Ovary (tissue), 10 donors: ENCODE measurements at places on chromosomes 7 and 10. TPM values are rescaled to one million over a fixed set of nuclear protein-coding genes. Genes with fewer than 3 reads are reported as not detected.

Gene TFPI2
- total RNA-seq = 84.9 TPM

DNA sequence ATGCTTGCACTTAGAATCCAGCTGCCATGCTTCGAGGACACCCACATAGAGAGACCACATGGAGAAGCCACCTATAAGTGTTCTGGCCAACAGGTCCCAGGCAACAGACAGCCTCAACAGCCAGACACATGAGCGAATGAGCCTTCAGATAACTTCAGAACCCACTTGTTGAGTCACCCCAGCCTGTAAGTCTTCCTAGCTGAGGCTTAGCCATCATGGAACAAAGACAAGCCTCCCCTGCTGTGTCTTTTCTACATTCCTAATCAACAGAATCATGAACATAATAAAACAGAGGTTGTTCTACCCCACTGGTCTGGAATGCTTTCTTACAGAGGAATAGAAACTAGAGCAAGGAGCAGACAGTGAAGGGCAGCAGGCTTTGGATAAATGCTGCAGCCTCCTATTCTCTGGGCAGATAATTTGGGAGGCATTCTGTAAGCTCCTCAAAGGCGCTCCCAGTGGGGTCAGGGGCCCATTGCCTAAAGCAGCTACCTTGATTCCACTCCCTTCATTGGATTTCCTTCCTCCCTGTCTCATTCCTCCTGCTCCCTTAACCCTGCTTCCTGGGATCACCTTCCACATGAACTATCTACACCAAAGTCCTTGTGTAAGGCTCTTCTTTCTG lies 4.6 kb downstream of the TLL2 start:
- H3K4me1 ChIP-seq = peaks cover 7% of the 10 kb centered on the region
- H3K27me3 ChIP-seq = no peaks in the 10 kb centered on the region
- H3K36me3 ChIP-seq = no peaks in the 10 kb centered on the region
- H3K4me3 ChIP-seq = no peak overlapping the region
- no peak for DNase-seq
- H3K27ac ChIP-seq = no peak overlapping the region

Gene SPDYE11
- total RNA-seq = not detected

DNA sequence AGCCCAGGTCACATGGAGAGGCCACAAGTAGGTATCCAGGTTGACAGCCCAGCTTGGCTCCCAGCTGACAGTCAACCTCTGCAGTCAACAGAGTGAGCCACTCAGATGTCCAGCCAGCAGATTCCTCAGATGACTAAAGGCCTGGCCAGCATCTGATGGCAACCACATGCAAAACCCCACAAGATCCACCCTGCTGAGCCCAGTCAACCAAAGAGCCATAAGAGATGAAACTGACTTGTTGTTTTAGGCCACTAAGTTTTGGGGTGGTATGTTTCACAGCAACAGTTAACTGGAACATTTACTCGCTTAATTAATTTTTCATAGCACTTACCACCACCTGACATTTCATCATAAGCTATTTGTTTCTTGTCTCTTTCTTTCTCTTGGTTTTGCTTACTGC lies 107.3 kb upstream of the KDM7A start:
- H3K36me3 ChIP-seq = no peaks in the 10 kb centered on the region
- H3K27ac ChIP-seq = no peak overlapping the region
- H3K4me1 ChIP-seq = no peaks in the 10 kb centered on the region
- no peaks in the 10 kb centered on the region for H3K27me3 ChIP-seq
- DNase-seq = no peak

Gene LRIT1
- total RNA-seq = not detected

DNA sequence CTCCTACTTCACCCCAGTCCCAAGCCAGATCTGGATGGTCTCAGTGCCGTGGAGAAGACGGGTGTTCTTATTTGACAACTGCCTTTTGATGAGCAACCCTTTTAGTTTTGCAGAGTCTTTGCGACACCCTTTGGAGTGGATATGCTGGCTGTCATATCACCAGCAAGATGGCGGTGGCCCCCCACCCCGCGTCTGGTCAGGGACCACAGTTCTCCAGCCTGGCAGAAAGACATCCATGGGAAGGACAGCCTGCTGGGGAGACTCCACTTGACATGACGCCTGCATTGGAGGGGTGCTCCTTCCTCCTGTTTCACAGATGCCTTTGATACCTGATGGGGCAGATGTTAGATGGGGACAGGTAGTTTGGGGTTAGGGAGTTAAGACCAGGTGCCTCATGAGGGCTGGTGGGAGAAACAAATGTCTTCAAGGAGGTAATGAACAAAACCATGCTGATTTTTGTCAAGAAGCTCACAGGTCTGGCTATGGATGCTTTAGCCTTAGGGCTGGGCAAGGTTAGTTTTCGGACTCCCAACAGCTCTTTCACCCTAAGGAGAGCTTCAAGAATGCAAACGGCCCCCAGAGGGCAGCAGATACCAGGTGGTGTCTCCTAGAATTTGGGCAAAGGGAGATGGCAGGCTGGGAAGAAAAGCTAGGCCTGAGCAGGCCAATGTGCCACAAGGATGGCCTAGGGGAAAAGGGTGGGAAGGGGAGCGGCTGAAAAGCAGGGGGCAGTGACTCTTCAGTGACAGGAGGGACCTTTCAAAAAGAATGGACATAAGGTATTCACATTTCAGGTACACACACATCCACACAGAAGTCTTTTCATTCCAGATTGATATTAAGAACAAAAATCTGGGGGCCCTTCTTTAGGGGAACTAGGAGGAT lies 95.2 kb downstream of the CLEC2L start:
- H3K4me1 ChIP-seq = no peaks in the 10 kb centered on the region
- no peaks in the 10 kb centered on the region for H3K27me3 ChIP-seq
- peak; percentile 32 for DNase-seq
- no peaks in the 10 kb centered on the region for H3K36me3 ChIP-seq
- no peak overlapping the region for H3K4me3 ChIP-seq

Gene TUBB8
- not detected for total RNA-seq

DNA sequence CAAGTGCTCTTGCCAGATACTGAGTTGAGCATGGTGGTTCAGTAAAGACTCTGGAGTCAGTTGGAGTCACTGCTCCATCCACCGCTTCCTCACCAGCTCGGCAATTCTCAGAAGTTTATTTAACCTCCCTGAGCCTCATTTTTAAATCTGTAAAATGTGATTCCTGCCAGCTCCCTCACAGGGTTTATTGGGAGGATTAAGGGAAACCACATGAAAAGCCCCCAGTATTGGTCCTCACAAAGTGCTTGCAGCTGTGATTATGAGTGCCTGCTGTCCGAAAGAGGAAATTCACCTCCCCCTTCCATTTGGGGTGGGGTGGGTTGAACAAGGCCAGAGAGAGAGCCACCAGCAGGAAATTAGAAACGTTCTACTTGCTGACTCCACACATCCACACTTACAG lies 99.0 kb downstream of the AOAH start:
- H3K27me3 ChIP-seq = no peaks in the 10 kb centered on the region
- no peak overlapping the region for H3K4me3 ChIP-seq
- H3K4me1 ChIP-seq = no peaks in the 10 kb centered on the region
- no peak for DNase-seq
- no peaks in the 10 kb centered on the region for H3K36me3 ChIP-seq
- no peak overlapping the region for H3K27ac ChIP-seq

- no peak for DNase-seq
- H3K27me3 ChIP-seq = no peaks in the 10 kb centered on the region
- peaks cover 6% of the 10 kb centered on the region for H3K4me1 ChIP-seq
- peak overlapping the region; percentile 34 for H3K27ac ChIP-seq
Observed at GRCh38 chr7:149714910-149715471, 58.4 kb downstream of the ZNF467 start.

Gene UBN2
- total RNA-seq = 17.5 TPM

DNA sequence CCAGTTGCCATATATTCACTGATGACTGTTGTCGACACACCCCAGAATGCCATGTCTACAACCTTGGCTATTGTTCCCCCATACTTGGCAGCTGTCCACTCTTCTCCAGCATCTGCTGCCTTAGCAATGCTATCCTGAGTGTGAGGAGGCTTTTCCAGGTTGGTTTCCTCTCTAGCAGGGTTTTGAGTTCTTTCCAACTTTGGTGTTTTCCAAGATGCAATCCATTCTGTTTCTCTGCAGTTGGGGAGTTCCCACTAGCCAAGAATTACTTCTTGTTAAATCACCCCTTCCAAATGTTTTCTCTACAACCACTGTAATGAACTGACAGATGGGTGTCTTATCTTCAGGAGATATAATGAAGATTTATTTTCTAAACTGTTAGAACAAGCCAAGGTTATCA lies 617.4 kb downstream of the CCSER2 start:
- H3K4me3 ChIP-seq = no peak overlapping the region
- no peak overlapping the region for H3K27ac ChIP-seq
- DNase-seq = no peak
- H3K4me1 ChIP-seq = no peaks in the 10 kb centered on the region

DNA sequence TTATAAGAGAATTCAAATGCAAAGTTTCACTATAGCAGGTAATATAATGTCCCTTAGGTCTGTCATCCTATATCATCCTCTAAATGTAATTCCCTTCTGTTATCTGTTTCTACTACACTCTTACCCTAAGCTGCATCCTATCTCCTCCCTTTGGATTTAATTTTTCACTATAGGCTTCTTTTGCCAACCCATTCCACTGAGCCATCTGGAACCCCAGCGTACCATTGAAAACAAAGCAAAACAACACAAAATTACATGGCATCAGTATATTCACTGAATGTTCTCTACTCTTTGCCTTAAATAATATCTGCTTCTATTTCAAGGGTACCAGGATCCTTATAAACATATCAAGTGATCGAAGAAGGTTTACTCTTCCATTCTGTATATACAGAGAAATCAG lies 1530.2 kb upstream of the LRRTM3 start:
- H3K4me3 ChIP-seq = no peak overlapping the region
- no peak for DNase-seq
- no peaks in the 10 kb centered on the region for H3K4me1 ChIP-seq
- H3K27me3 ChIP-seq = no peaks in the 10 kb centered on the region
- H3K36me3 ChIP-seq = no peaks in the 10 kb centered on the region

- no peaks in the 10 kb centered on the region for H3K27me3 ChIP-seq
- no peaks in the 10 kb centered on the region for H3K36me3 ChIP-seq
- no peak for DNase-seq
- peaks cover 4% of the 10 kb centered on the region for H3K4me1 ChIP-seq
Observed at GRCh38 chr10:18400201-18400905, 251.0 kb downstream of the NSUN6 start.

DNA sequence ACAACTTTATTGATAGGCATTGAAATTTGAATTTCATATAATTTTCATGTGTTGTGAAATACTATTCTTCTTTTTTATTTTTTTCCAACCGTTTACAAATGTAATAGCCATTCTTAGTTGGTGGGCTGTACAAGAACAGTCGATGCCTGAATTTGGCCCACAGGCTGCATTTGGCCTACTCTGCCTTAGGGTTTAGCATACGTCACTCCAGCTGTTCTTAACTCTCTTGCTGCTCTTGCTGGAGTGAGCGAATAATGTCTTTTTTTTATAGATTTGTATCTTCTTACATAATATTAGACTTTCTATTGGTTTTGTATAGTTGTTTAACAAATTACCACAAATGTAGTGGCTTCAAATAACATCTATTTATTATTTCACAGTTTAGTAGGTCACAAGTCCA lies 163.4 kb upstream of the MKI67 start:
- H3K27me3 ChIP-seq = no peaks in the 10 kb centered on the region
- no peaks in the 10 kb centered on the region for H3K36me3 ChIP-seq
- no peak for DNase-seq
- H3K4me3 ChIP-seq = no peak overlapping the region
- no peak overlapping the region for H3K27ac ChIP-seq

DNA sequence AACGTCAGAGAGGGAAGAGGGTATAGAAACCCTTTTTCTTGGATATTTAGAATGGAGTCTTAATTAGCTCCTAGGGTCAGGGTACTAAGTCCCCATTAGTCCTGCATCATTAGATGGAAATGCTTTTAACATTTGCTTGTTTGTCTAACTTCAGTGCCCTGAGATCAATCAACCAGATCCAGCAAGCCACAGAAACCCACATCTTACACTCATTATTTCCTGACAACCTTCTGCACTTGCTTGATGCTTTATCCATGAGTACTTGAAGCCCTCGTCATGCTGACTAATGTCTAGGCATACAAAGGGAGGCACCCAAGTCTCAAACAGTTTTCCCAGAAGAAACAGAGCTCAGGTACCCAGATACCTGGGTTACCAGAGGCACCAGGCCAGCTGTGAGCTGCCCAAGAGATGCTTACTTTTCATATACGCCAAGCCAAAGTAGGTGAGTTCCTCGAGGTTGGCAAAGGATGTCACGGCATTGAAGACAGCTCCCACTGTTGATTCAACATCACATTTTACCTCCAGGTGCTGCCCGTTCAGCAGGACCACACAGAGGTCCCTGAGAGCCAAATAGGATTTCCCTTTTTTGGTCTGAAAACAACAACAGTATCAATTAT lies 42.7 kb downstream of the FRMPD2 start:
- no peak for DNase-seq
- no peaks in the 10 kb centered on the region for H3K36me3 ChIP-seq
- no peaks in the 10 kb centered on the region for H3K4me1 ChIP-seq
- H3K27ac ChIP-seq = no peak overlapping the region
- H3K27me3 ChIP-seq = no peaks in the 10 kb centered on the region
- no peak overlapping the region for H3K4me3 ChIP-seq

DNA sequence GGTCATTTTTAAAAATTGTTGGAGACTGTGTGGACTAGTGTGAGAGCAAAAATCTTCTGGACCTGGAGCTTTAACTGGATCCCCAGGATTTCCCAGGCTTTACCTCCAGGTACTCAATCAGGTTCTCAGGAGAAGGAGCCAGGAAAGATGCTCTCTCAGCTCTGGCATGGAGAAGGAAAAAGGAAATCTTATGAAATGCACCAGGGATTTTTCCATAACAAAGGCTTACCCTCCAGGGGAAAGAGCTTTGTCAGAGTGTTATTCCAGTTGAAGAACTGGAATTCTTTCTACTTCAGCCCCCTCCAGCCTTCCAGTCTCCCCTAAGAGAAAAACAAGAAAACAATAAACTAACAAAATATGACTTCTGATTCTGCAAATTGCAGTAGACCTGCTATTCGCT lies 436.7 kb upstream of the ANKRD30A start:
- H3K36me3 ChIP-seq = no peaks in the 10 kb centered on the region
- DNase-seq = no peak
- H3K4me3 ChIP-seq = no peak overlapping the region
- no peaks in the 10 kb centered on the region for H3K27me3 ChIP-seq
- H3K4me1 ChIP-seq = no peaks in the 10 kb centered on the region
- H3K27ac ChIP-seq = no peak overlapping the region

Gene TMEM213
- total RNA-seq = not detected

Gene HHEX
- 2.1 TPM for total RNA-seq

DNA sequence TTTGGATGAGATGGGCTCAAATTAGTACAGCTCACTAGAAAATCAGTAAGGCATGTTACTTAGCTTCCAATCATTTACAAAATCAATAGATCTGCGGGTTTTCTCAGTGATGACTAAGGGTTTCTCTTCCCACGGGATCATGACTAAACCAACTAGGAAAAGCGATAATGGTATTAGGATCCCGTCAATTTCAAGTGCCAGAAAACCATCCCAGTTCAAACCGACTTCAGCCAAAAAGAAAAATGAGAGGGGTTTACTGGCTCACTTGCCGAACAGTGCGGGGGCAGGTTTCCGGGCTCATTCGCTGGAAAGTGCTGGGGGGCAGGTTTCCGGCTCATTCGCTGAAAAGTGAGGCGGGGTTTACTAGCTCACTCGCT lies 62.1 kb upstream of the LYZL2 start:
- H3K27me3 ChIP-seq = no peaks in the 10 kb centered on the region
- H3K36me3 ChIP-seq = no peaks in the 10 kb centered on the region
- no peaks in the 10 kb centered on the region for H3K4me1 ChIP-seq
- no peak overlapping the region for H3K27ac ChIP-seq

GRCh38 chr10:93030409-93030808 lies 30.2 kb upstream of the CYP26C1 start:
- peaks cover 2% of the 10 kb centered on the region for H3K4me1 ChIP-seq
- no peaks in the 10 kb centered on the region for H3K36me3 ChIP-seq
- no peak for DNase-seq
- no peaks in the 10 kb centered on the region for H3K27me3 ChIP-seq
- H3K27ac ChIP-seq = no peak overlapping the region
- no peak overlapping the region for H3K4me3 ChIP-seq

- no peaks in the 10 kb centered on the region for H3K36me3 ChIP-seq
- no peak overlapping the region for H3K27ac ChIP-seq
- no peak overlapping the region for H3K4me3 ChIP-seq
Observed at GRCh38 chr10:109784236-109784635, 139.1 kb downstream of the XPNPEP1 start.
